H1 (cell line): ENCODE measurements at places on chromosomes 5 and 9.

GRCh38 chr5:160385496-160385895 lies 14.4 kb downstream of the FAM200C start:
- no peak for DNase-seq

- DNase-seq: no peak
Observed at GRCh38 chr5:148651528-148651927, 2.8 kb downstream of the HTR4 start.

GRCh38 chr9:102499468-102499867 lies 495.7 kb upstream of the CYLC2 start:
- DNase-seq: no peak

GRCh38 chr5:173848986-173849596 lies 39.1 kb upstream of the CPEB4 start:
- no peak for DNase-seq

DNA sequence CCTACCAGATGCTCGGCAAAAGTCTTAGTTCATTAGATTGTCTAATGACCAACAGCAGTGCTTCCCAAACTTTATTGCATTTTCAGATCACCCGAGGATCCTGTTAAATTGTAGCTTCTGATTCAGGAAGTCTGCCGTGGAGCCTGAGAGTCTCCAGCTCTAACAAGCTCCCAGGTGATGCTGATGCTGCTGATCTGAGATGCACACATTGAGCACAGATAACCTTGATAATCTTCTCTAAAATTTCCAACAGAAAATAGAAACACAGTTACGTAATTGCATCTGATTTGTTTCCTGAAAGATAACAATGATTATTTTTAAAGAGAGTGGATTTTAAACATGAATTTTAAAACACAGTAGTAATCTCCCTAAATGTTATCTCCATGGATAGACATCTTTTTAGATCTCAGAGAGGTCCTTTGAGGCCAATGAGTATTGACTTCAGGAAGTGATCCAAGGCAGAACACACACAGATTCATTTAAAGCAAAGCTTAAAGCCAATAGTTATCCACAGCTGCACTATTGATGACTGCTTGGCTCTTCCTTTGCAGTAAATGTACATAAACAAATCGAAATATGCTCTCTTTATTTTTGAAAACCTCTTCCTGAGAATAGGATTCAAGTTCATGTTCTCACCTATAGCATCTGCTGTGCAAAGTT lies 122.8 kb upstream of the TNPO1 start:
- no peak for DNase-seq

DNA sequence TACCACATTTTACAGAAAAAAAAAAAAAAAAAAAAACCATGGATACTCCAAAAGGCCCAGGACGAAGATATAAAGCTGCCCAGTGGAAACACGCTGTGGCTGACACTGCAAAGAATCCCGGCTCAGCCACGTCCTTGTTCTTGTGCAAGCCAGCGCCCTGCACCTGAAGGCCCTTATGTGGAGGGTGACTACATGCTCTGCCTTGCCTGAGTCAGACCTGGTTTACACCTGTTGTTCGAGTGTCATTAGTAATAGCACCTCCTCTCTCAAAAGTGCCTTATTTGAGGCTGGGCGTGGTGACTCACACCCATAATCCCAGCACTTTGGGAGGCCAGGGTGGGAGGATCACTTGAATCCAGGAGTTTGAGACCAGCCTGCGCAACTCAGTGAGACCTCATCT lies 54.3 kb upstream of the ZSWIM6 start:
- DNase-seq: no peak

DNA sequence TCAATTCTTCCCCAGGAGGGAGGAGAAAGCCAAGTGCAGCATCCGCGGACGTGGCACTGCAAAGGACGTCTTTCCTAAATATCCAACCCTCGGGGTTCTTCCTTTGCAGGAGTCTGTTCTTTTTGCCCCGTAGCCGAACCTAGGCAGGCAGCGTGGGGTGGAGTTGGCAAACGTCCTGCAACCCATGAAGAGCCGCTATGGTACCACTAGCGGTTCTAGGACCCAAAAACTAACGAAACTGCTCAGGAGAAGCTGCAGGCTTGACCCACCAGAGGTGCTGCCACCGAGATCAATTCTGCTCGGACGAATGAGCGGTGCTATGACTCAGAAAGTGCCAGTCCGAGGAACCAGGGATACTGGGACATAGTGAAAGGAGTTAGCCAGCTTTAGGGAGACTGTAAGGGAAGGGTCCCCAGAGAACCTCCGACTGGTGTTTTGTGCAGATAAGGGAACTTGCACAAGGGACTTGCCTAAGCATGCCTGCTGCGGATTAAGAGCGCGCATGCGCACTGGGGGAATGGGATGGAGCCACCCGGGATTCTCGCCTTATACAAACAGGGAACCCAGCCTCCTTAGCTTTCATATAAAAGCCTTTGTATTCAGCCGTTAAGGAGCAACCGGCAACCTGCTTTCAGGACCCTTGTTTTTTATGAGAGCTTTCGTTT lies 32.7 kb downstream of the ANXA2R start:
- DNase-seq: no peak

DNA sequence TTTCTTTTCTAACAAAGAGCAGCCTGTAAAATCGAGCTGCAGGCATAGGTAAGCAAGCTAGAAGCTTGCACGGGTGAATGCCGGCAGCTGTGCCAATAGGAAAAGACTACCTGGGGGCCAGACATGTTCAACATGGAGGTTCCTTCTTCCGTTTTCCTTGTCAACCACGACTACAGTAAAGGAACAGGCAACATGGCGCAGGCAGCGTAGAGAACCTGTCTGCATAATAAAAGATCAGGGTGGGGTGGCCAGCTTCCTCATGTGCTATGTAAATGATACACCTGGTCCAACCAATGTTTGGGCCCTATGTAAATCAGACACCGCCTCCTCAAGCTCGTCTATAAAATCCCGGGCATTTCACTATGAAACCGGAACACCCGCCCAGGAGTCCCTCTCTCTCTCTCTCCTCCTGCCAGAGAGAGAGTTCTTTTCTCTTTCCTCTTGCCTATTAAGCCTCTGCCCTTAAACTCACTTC lies 103.8 kb upstream of the LIFR start:
- DNase-seq: no peak

DNA sequence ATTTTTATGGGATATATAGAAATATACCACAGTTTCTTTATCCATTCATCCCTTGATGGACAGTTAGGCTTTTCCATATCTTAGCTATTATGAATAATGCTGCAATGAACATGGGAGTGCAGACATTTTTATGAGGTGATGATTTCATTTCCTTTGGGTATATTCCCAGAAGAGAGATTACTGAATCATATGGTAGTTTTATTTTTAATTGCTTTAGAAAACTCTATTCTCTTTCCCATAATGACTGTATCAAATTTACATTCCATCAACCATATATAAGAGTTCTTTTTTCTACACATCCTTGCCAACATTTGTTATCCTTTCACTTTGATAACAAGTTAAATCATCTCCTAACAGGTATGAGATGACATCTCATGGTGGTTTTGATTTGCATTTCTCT lies 821.6 kb downstream of the TLE1 start:
- no peak for DNase-seq

DNA sequence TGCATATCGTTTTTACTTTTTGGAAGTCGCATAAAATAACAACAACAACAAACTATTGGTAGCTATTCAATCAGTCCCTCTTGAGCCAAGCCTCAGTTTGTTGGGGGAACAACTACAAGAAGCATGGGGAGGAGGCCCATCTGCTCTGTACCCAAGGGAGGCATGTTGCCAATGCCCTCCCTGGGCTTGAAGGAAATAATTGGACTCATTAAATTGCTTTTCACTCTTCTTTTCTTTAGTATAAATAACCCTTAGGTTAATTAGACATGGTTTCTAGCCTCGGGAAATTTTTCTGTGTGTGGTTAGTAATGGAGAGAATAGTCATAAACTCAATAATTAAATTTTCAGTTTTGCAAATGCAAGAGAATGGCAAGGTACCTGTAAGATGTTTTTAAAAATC lies 500.7 kb downstream of the TLE4 start:
- DNase-seq: no peak

DNA sequence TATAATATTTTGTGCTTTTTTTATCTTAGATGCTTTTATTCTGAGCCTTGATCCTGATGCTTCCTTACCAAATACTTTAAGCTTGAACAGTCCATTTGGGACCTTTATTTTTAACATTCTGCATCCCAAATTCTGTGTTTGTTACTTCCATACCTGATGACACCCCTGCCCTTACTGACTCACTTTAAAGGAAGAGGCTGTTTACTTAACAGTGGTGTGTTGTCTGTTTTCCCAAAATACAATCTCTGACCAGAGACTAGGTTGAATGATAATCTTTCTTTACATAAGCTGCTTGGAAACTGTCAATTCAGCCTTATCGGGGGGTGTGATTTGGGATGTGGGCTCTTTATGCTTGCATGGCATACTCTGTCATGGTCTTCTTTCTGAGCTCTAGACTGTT lies 71.1 kb downstream of the SNX24 start:
- no peak for DNase-seq

DNA sequence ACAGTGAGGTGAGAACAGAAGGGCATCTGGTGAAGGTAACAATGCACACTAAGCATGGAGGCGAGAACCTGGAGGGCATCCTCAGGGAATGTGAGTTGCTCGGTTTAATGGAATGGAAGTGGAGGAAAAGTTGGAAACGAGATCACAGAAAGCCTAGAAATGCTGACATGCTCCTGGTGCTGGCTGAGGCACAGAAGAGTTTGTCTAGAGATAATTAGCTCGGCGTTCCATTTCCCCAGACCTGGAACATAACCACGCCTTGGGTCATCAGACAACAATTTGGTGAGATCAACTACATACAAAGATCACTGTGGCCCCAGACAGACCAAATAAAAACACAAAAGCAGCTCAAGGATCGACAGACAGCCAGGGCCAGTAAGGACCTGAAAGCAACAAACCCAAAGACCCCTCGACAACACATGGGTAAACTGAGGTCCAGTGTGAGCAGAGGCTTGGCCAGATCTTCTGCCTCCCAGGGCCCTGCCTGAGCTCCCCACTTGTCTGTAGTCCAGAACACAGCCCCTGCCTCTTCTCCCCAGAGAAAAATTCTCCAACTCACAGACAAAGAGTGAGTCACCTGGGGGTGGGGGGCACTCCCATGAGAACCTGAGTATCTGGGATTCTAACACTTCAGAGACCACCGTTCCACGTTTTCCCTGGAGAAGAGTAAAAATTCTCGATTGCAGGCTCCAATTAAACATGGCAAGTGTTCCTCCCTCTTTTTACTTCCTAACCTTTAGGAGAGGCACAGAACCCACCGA lies 52.5 kb downstream of the SHB start:
- no peak for DNase-seq
